ENCODE measurements at places on chromosomes 2 and 18. TPM values are rescaled to one million over a fixed set of nuclear protein-coding genes. Genes with fewer than 3 reads are reported as not detected.

Gene PPM1B
- 108 TPM for total RNA-seq

Gene SRD5A2
- total RNA-seq, result not detected

Gene KLHL14
- 0.64 TPM for total RNA-seq

Gene CRYGD
- total RNA-seq, result not detected

Gene EIF2AK3
- total RNA-seq, result 39.4 TPM

Gene CBLN2
- 0.82 TPM for total RNA-seq

Gene LDLRAD4
- 277 TPM for total RNA-seq

Gene LRRC30
- not detected for total RNA-seq

Gene PLGLB1
- total RNA-seq, result 11.3 TPM

Gene CCL20
- 9.3 TPM for total RNA-seq

Gene GRP
- total RNA-seq, result not detected

Gene SERPINB3
- not detected for total RNA-seq

Gene UGT1A9
- 10.4 TPM for total RNA-seq

Gene TEX261
- 31.2 TPM for total RNA-seq

Gene METTL21A
- total RNA-seq, result 12.7 TPM

Gene AQP12B
- 0.55 TPM for total RNA-seq

All from transverse colon (tissue), 4 donors.